ENCODE measurements at places on chromosomes 6 and 20.

- DNase-seq = no peak
These were observed 7.1 kb downstream of the CALHM6 start for GRCh38 chr6:116468293-116468692.

- no peak for DNase-seq
These were observed 28.3 kb upstream of the CARMIL1 start for GRCh38 chr6:25250878-25251277.

- no peak for DNase-seq
These were observed 569.9 kb downstream of the CDH26 start for GRCh38 chr20:60528141-60528540.

GRCh38 chr20:53735536-53736050 lies 142.0 kb upstream of the ZNF217 start:
- no peak for DNase-seq

DNA sequence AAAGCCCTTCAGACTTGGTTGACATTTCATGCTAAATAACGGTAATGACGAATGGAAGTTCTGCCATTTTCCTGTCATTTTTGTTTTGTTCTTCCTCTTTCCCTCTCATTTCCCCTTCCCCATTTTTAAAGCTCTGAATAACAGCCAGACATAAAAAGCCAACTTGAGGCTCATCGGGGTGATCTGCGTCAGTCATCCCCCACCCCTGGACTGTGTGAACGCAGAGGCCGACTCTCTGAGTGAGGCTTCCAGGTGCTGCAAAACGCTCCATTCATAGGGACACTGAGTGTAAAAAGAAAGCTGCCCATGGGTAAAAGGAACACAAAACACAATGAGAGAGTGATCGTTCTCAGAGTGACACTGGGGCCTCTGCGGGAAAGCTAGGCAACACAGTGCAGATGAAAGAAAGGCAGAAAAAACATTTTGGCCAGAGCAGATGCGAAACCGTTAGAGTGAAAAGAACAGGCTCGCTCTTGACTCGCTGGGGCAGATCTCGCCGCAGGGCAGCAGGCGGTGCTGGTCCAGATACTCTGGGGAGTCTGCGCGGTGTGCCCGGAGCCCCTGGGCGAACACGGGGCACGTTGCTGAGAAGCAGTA lies 684.8 kb downstream of the QKI start:
- DNase-seq = no peak

DNA sequence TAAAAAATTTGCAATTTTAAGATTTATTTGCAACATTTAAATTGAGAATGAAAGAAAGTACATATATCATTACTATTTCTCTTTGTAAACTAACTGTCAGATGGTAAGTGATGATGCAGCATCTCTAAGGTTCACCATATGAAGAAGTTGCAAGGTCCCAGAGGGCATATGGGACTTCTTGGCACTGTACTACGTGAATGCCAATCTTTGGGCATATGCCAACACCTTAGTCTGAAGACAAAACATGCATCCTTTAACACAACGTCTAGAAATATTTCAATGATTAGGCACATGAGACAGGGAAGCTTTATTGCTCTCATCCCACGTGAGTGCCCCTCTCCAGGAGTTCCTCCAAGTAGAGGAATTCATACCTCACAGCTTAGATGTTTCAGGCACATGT lies 66.8 kb downstream of the CDK19 start:
- no peak for DNase-seq

DNA sequence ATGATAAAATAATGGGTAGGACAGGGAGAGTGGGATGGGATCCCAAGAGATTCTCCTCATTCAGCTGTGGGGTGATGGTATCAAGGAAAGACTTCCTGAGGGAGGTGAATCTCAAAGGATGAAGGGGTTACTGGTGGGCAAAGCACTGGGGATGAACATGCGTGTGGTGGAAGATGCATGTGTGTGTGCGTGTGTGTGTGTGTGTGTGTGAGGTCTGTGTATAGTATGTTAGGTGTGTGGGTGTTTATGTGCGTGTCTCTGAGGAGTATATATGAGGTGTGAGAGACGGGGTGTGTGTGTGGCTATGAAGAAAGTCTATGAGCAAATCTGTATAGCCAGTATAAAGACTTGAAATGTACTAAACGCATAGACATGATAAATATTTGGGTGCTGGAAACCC lies 220.0 kb upstream of the MYLIP start:
- no peak for DNase-seq

DNA sequence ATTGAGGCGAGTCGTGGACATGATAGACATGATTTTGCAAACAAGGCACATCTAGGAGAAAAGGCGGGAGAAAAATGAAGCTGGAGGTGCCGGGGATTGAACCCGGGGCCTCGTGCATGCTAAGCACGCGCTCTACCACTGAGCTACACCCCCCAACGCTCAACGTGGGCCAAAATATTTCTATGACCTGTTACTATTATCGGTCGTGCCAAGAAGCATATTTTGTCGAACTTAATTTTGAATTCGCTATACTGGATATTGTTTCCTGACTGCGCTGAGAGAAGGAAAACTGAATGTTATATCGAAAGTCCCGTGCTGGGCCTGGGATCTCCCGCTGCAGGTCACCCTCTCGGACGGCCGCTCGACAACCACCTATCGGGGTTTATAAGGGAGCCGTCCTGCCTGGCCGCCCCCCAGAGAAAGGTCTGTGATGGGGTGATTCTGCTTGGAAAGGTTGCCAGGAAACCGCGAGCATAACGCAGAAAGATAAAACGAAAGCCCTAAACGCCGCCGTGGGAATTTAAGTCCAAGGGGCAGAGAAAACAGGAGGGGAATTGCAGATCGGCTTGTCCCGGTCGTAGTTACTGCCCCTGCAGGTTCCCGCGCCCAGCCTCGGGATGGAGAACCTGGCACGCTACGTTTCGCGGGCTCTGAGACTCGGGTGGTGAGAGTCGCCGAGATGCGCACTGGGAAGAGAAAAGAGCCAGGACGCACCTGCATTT lies 60.0 kb downstream of the TRIM27 start:
- peak; percentile 32 for DNase-seq

- DNase-seq = no peak
These were observed 2.0 kb downstream of the TRAM2 start for GRCh38 chr6:52574709-52575501.

- no peak for DNase-seq
These were observed 276.4 kb upstream of the MOCS1 start for GRCh38 chr6:40210628-40211056.

GRCh38 chr6:13526727-13527670 lies 39.6 kb upstream of the GFOD1 start:
- peak; percentile 55 for DNase-seq

- DNase-seq = peak; percentile 12
These were observed 34.6 kb upstream of the ADGRF1 start for GRCh38 chr6:47076422-47077344.

DNA sequence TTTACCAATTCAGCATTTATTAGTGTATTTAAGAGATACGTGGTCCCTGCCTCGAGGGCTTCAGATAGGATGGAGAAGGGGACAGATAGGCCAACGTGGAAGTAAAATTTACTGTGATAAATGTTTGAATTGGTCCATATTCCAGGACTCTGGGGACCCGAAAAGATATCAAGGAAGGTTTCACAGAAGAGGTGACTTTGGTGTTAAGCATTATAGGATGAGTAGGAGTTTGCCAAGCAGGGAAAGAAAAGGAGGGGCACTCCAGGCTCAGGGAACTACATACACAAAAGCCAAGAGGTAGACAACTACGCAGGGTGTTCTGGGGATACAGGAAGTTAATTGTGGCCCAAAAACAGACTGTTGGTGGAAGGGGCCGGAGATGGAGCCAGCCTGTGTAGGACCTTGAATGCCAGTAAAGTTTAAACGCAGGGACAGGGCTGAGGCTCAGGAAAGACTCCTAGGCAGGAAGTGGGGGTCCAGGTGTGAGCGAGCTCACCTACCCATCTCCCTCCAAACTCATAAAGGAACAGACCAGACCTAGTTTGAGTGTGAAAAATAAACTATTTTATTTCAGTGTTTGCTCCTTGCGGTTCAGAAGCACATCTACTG lies 37.0 kb downstream of the TGM2 start:
- no peak for DNase-seq

DNA sequence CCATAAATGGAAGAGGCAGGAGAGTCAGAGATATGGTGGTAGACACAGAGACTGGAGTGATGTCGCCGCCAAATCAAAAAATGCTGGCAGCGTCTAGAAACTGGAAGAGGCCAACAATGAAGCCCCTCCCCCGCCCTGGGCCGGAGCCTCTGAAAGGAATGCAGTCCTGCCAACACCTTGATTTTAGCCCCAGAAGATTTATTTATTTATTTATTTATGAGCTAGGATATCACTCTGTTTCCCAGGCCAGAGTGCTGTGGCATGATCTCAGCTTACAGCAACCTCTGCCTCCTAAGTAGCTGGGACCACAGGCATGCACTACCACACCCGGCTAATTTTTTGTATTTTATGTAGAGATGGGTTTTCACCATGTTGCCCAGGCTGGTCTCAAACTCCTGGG lies 82.6 kb upstream of the CCDC167 start:
- DNase-seq = no peak

DNA sequence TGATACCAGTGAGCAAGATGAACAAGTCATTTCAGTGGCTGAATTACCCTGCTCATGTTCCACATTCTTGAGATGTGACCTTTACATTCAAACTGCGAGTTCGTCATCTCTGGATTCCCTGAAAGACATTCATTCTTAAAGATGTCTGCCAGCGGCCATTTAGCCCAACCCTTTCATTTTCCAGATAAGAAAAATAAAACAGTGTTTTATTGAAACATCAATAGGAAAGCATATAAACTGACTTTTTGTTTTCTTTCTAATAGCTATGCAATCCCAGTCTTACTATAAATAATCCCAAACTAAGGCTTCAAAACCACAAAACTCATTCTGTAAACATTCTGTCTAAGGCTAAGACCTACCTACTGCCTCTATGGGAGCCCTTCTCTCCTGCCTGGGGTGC lies 134.0 kb downstream of the SAMD5 start:
- DNase-seq = no peak

GRCh38 chr6:53264915-53265607 lies 83.7 kb downstream of the ELOVL5 start:
- DNase-seq = no peak

- DNase-seq = no peak
These were observed 27.1 kb downstream of the ULBP1 start for GRCh38 chr6:149990661-149991471.

- no peak for DNase-seq
These were observed 169.3 kb downstream of the BCAS1 start for GRCh38 chr20:53901064-53901463.

DNA sequence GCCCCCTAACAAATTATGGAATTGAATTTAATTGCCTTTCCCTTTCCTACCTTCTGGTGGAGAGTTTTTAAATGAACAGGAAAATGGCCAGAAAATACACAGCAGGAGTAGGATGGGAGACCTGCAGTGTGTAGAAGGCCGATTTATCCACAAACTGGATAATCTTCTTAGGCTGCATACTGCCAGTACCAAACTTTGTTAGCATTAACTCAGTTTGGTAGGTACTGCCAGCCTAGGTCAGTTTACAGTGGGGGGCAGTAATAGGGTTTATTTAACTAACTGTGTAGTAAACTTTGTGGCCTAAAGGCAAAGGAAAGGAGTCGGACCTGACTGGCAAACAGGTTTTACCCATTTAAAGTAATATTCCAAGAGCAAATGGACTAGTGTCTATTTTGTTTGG lies 4.6 kb downstream of the NCOA3 start:
- DNase-seq = no peak

DNA sequence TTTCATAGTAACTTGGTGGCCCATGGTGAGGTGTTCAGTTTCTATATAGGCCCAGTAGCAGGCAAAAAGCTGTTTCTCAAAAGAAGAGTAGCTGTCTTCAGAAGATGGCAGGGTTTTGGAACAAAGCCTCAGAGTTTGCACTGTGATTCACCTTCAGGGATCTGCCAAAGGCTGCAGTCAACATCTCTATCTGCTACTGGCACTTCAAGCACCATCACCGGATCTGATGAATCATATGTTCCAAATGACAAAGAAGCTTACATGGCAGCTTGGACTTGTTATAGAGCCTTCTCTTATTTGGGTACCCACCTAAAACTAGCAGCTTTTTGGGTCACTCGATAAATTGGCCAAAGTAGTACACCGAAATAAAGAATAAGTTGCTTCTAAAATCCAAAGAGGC lies 39.5 kb downstream of the PKIB start:
- DNase-seq = no peak

DNA sequence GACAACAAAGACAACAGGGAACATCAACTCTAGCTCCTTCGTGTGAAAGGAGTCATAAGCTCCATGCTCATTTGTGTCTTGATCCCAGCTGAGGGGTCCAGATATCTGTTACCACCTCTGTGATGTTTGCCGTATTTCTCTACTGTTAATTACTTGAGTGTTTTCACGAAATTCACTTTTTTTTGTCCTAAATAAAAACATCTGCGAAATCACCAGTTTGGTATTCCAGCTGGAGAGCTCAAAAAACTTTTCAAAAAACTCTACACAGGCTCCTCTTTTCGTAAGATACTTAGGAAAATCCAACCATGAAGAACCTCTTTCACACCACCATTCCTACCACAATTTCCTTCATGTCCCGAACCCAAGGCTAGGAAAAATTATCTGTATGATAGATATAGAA lies 25.3 kb downstream of the TRAF3IP2 start:
- DNase-seq = no peak

DNA sequence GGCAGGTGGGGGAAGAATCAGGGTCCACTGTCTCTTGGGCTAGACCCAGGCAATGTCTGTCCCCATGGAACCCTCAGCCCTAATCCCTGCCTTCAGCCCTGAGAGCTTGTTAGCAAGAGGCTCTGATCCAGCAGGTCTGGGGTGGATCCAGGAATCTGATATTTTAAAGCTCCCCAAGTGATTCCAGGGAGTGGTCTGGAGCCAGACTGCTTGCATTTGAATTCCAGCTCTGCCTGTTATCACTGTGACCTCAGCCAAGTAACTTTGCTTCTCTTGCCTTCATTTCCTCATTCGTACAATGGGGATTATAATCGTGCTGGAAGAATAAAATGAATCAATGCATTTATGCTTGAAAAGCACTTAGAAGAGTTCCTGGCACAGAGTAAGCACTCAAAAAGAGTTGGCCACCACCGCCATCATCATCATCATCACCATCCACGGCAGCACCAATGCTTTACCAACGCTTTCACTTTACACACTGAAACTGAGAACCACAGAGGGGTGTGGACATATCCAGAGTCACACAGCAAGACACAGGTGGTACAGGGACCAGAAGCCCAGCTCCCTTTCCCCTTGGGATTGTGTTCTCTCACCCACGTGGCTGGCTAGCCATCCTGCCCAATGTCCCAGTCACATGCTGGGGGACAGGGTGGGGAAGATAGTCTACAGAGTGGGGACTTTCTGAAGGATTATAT lies 75.7 kb upstream of the RALY start:
- no peak for DNase-seq

- no peak for DNase-seq
These were observed 24.7 kb upstream of the CRISP1 start for GRCh38 chr6:49890988-49891387.

- DNase-seq = no peak
These were observed 122.2 kb upstream of the SALL4 start for GRCh38 chr20:51924509-51924908.

- DNase-seq = peak; percentile 24
These were observed at the start of gene GRIK2 for GRCh38 chr6:101393251-101393828. Gene GRIK2, plus strand, starts transcription at chr6:101393708.

GRCh38 chr20:41508335-41508734 lies 109.8 kb downstream of the CHD6 start:
- no peak for DNase-seq

GRCh38 chr6:163151212-163151611 lies 263.3 kb upstream of the QKI start:
- no peak for DNase-seq

Measured in substantia nigra (tissue), 51 donors.